ENCODE measurements at places on chromosomes 11 and 22.

DNA sequence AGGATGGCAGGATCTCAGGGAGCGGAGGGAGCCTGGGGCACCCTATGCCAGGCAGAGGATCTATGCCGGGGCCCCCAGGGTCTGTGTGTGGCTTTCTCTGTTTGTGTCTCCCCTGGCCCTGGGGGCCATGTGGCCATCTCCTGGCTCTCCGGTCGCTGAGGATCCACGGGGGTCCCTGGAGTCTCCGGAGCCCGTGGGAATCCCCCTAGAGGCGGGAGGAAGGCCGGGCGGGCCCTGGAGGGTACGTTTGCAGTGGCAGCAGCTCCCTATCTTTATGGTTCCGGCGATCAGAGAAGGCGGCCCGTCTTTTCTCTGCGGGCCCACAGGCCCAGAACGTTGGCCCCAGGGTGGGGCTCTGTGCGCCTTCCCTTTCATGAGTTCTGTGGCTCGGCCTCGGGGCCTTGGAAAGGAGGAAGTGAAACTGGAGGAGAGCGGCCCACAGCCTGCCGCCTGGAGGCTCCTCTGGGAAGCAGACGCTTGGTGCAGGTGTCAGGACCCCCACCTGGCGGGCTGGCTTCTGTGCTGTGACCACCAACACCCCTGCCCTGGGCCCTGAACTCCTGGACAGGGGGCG lies 82.1 kb downstream of the KCNQ1 start:
- H3K27ac ChIP-seq: no peak overlapping the region
- peaks cover 23% of the 10 kb centered on the region for H3K27me3 ChIP-seq
- H3K4me1 ChIP-seq: peaks cover 13% of the 10 kb centered on the region
- DNase-seq: peak; percentile 37
- H3K4me3 ChIP-seq: no peak overlapping the region

- no peak overlapping the region for H3K27ac ChIP-seq
- peaks cover 17% of the 10 kb centered on the region for H3K27me3 ChIP-seq
- H3K4me3 ChIP-seq: peak overlapping the region; percentile 57
- no peak for DNase-seq
- peaks cover 20% of the 10 kb centered on the region for H3K4me1 ChIP-seq
- H3K36me3 ChIP-seq: no peaks in the 10 kb centered on the region
Measured at GRCh38 chr11:66958956-66959274, 732 bp upstream of the PC start.

DNA sequence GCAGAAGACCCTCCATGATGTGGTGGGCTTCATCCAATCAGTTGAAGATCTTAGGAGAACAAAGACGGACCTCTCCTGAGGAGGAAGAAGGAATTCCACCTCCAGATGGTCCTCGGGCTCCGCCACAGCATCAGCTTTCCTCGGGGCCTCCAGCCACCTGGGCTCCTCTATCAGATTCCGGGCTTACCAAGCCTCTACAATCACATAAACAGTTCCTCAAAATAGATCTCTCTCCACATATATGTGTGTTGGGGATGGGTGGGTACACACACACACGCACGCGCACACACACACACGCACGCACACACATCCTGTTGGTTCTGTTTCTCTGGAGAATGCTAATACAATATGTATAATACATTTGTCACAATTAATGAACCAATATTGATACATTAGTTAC lies 18.8 kb upstream of the NLRP6 start:
- no peaks in the 10 kb centered on the region for H3K36me3 ChIP-seq
- no peak overlapping the region for H3K4me3 ChIP-seq
- peaks cover 3% of the 10 kb centered on the region for H3K4me1 ChIP-seq

GRCh38 chr11:104275992-104276391 lies 112.0 kb upstream of the PDGFD start:
- H3K27ac ChIP-seq: no peak overlapping the region
- DNase-seq: no peak
- H3K36me3 ChIP-seq: no peaks in the 10 kb centered on the region
- H3K27me3 ChIP-seq: no peaks in the 10 kb centered on the region

- H3K27me3 ChIP-seq: no peaks in the 10 kb centered on the region
- H3K27ac ChIP-seq: no peak overlapping the region
- H3K4me1 ChIP-seq: no peaks in the 10 kb centered on the region
- H3K36me3 ChIP-seq: no peaks in the 10 kb centered on the region
- no peak for DNase-seq
- H3K4me3 ChIP-seq: no peak overlapping the region
Measured at GRCh38 chr22:33894515-33894914, 25.8 kb downstream of the LARGE1 start.

- no peak overlapping the region for H3K27ac ChIP-seq
- H3K4me3 ChIP-seq: no peak overlapping the region
- no peaks in the 10 kb centered on the region for H3K27me3 ChIP-seq
- H3K36me3 ChIP-seq: no peaks in the 10 kb centered on the region
- DNase-seq: no peak
Measured at GRCh38 chr22:30210235-30210909, 36.2 kb downstream of the LIF start.

All from thymus (tissue), 14 donors.